ENCODE measurements at places on chromosomes 7 and 10.

GRCh38 chr7:40305229-40305628 lies 170.4 kb downstream of the SUGCT start:
- no peak for DNase-seq

- no peak for DNase-seq
Observed at GRCh38 chr7:123528265-123528664, 6.1 kb downstream of the IQUB start.

GRCh38 chr7:27099453-27100370 lies 2.8 kb downstream of the HOXA2 start:
- no peak for DNase-seq

GRCh38 chr10:50293513-50294313 lies 42.4 kb upstream of the ASAH2 start:
- no peak for DNase-seq

DNA sequence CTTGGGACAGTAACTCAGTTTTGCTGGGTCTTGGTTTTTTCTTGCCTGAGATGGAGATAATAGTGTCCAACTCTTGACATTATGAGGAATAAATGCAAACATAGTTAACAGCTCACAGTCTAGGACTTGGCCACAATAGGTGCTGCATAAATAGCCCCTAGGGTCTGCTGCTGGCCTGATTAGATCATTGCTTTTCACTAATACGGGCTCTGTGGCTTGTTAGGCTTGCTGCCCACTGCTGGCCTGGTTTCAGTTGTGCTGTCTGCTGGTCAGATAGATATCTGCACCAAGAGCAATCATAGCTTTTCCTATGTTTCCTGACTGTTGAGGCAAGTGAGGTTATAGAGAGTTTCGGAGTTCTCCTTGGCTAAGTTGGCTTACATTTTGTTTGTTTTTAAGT lies 246.1 kb downstream of the DNAJB9 start:
- no peak for DNase-seq

GRCh38 chr10:71285180-71285545 lies 33.9 kb upstream of the SLC29A3 start:
- DNase-seq, result no peak

- DNase-seq, result no peak
Observed at GRCh38 chr7:95586951-95587301, 9.4 kb downstream of the PDK4 start.

DNA sequence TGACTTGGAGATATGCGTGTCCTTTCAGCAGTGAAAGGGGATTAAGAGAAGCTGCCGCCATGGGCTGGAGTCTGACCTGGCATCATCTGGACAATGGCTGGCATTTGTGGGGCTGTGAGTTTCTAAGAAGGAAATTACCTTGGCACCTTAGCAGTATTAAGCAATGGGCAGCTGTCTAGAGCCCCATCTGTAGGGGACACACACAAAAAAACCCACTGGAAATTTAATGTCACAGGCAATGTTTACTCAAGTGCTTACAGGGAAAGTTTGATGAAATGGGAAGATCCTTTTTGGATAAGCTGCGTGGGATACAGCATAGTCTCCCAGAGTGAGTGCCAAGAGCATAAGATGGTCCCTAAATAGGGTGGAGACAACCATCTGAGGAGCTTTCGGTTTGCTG lies 25.0 kb downstream of the ADRA2A start:
- DNase-seq, result no peak

DNA sequence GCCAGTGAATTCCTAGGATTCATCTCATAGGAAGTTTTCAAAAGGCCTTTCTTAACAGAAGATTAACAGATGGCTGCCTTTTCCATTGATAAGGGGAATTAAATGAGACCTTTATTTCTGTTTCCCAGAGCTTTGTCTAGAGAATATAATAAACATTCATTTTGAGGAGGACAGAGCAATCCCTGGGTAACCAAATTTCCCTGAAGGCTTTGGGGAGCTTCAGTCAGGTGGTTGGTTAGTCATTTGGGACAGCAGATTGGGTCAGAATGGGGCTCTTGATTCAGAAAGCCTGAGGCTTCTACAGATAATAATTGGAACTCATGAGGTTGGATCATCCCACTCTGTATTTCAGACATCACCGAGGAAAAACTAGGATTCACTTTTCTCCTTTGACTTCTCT lies 21.8 kb downstream of the MXI1 start:
- no peak for DNase-seq

GRCh38 chr7:63899691-63900393 lies 98.8 kb upstream of the ZNF722 start:
- DNase-seq, result peak; percentile 74

GRCh38 chr10:71505862-71506261 lies 109.1 kb downstream of the CDH23 start:
- no peak for DNase-seq

GRCh38 chr10:49760789-49761188 lies 1.3 kb downstream of the OGDHL start:
- no peak for DNase-seq

GRCh38 chr7:115274-115911 lies 77.0 kb upstream of the FAM20C start:
- DNase-seq, result no peak

DNA sequence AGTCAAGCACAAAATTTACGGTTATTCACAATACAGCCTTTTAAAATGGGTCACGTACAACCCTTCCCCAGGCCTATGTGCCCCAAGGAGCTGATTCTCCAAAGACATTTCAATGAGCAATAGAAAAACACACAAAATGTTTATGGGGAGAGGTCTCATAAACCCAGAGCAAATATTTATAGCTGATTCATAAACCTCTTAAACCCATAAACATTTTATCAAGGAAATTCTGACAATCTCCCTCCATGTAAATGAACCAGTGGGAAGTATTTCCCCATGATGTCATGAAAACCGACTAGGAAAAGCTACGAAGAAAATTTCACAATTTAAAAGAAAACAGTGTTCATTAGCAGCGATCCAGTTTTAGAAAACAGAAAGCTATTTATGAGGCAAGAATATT lies 36.0 kb downstream of the SFMBT2 start:
- no peak for DNase-seq

- DNase-seq, result peak; percentile 79
Observed at GRCh38 chr10:13348216-13349017, at the start of gene SEPHS1. TSS of gene SEPHS1 (minus strand) at chr10:13348293. CDS start at chr10:13344950, 3,343 bp downstream.

DNA sequence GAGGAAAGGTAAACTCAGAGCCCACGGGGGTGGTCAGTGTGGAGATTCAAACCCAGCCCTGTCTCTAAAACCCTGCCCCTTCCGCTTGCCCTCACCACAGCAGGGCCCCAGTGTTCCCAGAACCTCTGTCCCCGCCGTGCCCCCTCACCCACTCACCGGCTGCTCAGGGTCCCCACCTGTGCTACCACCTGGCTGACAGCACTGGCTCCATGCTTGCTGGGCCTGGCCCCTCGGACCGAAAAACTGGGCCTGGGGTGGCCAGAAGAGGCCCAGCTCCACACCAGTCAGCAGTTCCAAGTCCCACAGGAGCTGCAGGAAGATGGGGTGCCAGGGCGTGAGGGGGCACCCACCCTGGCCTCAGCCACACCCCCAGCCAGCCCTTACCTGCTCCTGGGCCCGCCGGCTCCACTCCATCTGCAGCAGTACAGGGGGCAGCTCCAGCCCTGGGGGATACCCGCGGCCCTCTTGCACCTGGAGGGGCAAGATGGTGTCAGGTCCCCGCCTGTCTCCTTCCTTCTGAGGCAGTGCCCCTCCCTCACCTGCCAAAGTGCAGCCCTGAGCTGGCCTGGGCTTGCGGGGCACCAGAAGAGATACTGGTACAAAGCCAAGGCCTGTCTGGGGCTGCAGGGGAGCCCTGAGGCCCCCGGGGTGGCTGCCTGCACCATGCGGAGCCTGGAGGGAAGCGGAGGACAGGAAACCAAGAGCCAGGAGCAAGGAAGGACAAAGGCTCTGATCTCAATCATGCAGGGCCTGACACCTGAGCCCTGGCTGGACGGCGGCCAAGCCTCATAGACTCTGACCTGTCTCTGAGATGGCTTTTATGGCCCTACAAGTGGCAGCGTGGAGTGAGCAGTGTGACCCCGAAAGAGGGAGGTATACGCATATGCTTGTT lies 11.7 kb downstream of the ATP6V1F start:
- DNase-seq, result no peak

GRCh38 chr7:84712374-84713121 lies 474.3 kb downstream of the SEMA3D start:
- DNase-seq, result no peak

- no peak for DNase-seq
Observed at GRCh38 chr10:1434202-1434601, 303.1 kb downstream of the ADARB2 start.

DNA sequence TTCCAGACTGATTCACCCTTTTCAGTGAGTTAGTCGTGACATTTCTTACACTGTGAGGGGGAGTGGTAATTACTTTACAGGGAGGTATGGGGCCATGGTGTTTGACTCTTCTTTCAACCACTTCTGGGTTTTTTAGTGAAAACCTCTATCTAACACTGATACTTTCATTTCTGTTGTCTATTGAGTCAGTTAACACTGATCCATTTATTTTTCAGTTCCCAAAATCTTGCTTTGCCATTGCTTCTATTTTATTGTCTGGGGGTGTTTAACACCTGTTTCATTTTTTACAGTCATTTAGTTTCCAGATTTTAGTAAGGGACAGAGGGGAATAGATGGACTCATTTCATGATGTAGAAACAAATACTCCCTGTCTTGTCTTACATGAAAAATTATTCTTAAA lies 61.5 kb downstream of the HELLS start:
- DNase-seq, result no peak

GRCh38 chr10:60444494-60445064 lies 54.9 kb upstream of the ANK3 start:
- DNase-seq, result no peak
